ENCODE measurements at places on chromosomes 5 and 9.

DNA sequence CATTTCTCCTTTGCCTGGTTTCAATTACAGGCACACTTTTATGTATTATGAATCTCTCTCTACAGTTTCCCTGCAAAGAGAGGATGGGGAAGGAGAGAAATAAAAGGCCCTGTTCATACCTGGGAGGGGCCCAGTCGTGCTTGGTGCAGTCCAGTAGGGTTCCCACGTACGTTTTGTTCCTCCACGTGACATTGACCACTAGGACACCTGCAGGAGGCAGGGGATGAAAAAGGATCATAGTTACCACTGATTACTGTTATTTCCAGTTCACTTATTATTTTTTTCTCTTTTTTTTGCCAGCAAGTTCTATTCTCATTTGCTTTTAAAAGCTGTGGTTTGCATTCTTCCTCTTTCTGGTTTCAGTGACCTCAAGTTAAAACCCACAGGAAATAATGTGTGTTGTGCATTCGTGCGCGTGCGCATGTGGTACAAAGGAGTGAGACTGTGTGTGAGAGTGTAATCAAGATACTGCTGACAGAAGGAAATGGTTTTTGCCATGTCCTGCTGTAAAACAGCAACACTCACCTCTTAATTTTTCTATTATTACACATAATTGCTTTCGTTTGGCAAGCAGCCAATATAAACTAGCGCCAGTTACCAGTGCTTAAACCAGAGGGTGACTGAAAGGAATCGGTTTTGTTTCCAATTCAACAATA is 96.8 kb downstream of the ZNF608 start:
- peak; percentile 27 for DNase-seq

DNA sequence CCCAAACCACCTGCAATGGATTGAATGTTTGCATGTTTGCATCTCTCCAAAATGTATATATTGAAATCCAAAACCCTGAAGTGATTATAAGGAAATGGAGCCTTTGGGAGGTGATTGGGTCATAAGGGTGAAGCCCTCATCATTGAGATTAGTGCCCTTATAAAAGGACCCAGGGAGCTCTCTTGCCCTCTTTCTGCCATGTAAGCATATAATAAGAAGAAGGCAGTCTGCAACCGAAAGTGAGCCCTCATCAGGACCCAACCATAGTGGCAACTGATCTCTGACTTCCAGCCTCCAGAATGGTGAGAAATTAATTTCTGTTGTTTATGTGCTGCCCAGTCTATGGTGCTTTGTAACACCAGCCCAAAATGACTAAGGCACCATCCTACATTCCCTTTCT is 115.7 kb upstream of the EFNA5 start:
- DNase-seq, result no peak

DNA sequence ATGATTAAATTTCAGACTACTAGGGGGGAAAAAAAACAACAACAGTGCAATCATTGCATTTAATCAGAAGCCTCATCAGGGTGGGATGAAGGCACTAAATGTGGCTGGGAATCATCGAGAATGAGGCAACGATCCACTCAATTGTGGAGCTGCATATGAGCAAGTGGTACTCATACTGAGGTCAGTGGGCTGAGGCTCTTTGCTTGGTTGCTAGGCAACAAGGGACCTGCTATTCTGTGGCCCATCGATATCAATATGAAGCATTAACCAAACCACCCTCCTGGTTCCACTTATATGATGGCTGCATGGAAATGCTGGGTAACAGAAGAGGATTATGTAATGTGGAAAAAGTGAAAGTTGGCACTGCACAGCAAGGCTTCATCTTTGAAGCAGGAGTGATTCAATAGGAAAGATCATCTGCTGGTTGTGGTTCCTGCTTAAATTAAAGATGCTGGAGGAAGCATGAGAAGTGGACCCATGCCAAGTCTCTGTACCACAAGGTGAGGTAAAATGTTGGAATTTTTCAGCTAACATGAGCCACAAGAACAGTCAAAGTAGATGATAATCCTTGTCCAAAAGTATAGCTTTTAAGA is 159.8 kb upstream of the HMHB1 start:
- DNase-seq, result no peak

GRCh38 chr5:82817897-82818676 is 259.1 kb downstream of the TMEM167A start:
- DNase-seq, result no peak

GRCh38 chr9:122389799-122390481 is 19.1 kb downstream of the PTGS1 start:
- DNase-seq, result no peak

DNA sequence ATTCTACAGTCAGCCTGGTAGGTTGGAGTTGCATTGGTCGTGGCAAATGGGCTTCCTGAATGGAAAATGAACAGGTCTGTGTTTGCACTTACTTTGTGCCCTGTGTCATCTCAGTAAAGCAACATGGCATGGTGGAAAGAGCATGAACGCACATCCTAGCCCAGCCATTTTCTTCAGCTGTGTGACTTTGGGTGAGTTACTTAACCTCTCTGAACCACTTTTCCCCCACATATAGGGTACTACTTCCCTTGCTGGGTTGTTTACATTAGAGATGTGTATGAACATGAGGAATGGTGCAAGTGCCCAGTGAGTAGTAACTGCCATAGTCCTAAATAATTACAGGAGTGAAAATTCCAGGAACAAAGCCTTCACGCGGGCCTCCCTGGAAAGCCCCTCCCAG is 83.6 kb downstream of the MVB12B start:
- DNase-seq, result no peak

GRCh38 chr5:56561-57290 is 35.2 kb upstream of the PLEKHG4B start:
- no peak for DNase-seq

GRCh38 chr5:126234563-126235195 is 188.5 kb upstream of the GRAMD2B start:
- no peak for DNase-seq

- DNase-seq, result no peak
Observed at GRCh38 chr9:16499892-16500291, 370.6 kb downstream of the BNC2 start.

GRCh38 chr5:171706736-171707441 is 78.7 kb upstream of the SMIM23 start:
- no peak for DNase-seq

GRCh38 chr5:89967771-89968444 is 441.6 kb downstream of the CETN3 start:
- no peak for DNase-seq

DNA sequence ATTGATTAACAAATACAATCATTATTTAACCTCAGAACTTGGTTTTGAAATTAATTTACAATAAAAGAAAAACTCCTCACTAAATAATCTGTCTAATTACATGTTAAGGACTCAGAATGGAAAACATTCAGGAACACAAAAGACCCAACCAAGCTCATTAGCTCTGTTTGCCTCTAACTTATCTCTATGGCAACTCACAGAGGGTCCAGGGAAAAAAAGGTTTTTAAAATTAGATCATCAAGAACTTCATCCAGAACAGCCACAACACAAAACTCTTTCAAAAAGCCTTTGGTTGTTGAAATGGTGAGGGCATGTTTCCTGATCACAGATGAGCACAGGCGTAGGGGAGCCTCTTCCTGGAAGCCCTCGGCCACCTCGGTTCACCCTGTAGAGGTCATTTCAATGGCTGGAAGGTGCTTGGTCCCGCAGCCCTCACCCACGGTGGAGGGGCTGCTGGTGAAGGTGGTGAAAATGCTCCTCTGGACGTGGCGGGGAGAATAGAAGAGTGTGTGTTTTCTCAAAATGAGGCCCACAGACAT is 17.2 kb upstream of the TCF7 start:
- no peak for DNase-seq

GRCh38 chr5:2263763-2264162 is 381.0 kb upstream of the IRX4 start:
- no peak for DNase-seq

GRCh38 chr9:31486630-31487029 is 897.8 kb upstream of the ACO1 start:
- DNase-seq, result no peak

GRCh38 chr9:120362446-120362845 is 217.5 kb downstream of the CDK5RAP2 start:
- no peak for DNase-seq

DNA sequence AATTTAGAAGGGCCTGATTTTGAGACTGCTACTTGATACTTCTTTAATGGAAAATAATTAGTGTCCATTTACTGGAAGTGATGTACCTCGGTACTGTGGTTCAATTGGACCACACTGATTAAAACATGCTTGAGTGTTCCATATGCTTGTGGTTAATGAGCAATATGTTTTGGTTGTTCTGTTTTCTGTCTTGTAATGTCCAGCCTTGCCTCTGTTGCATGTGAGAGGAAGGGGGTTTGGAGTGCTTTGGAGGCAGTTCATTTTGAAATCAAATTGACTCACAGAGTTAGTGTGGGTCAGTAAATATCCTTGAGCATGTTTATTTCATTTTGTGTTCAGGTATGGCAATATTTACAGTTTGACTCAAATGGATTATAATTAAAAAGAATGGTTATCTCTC is 334.4 kb downstream of the ARHGEF28 start:
- DNase-seq, result no peak

DNA sequence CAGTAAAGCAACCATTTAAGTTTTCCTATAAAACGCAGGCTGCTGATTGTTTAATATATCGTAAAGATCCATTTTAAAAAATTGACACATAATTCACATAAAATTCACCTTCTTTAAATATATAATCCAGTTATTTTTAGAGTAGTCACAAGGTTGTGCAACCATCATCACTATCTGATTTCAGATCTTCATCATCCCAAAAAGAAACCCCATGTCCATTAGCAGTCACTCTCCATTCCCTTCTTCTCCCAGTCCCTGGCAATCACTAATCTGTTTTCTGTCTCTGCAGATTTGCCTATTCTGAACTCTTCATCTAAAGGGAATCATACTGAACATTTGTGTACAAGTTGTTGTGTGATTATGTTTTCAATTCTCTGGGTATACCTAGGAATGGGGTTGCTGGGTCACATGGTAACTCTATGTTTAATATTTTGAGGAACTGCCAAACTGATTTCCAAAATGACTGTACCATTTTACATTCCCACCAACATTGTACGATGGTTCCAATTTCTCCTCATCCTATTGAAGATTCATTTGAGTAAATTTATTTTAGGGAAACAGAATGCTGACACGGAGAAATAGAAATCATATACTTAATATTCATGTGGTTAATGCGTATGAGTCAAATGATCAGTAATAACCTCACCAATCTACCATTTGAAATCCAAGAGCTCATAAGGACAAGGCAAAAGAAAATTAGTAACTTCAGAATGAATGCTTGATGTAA is 57.8 kb upstream of the PLPP1 start:
- no peak for DNase-seq

DNA sequence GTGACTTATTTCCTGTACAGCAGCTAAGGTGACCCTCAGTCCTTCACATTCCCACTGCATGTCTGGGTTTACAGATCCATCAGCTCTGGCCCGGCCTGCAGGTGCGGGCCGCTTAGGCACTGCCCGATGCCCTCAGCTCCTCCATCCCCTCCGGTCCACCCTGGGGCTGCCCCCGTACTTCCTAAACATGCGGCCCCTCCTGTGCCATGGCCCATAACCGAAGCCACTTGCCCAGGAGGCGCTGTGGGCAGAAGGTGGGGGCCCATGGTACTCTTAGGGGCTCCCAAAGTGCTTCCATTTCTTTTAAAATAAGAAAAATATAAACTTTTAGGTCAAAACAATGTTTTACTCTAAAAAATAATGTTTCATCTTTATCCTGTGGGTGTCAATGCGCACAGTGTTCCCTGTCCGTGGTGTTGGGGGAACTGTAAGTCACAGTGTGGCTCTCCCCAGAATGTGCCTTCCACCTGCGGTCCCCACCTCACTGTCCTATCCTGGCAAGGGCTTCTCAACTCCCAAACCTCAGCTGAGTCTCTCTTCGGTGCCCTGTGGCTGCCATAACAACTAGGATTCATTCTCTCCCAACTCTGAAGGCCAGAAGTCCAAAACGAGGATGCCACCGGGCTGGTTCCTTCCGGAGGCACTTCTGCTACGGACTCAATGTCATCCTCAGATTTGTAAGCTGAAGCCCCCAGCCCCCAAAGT is 132.7 kb upstream of the LPCAT1 start:
- DNase-seq, result no peak

DNA sequence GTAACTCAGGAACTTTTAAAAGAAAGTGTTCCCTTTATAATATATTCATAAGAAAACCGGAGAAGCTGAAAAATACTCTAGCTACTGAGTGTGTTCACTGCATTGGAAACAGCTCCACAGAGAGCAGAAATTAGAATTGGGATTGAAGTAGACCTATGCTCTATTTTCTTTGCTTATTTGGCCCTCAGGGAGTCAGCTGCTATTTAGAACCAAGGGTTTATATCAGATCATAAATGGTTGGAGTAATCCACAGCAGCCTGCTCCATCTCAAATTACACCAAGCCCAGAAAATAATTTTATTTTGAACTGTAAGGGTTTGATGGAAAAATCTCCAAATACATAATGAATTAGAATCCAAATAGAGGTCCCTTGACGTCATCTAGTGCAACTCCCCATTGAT is 202.6 kb downstream of the ADAMTSL1 start:
- DNase-seq, result no peak

DNA sequence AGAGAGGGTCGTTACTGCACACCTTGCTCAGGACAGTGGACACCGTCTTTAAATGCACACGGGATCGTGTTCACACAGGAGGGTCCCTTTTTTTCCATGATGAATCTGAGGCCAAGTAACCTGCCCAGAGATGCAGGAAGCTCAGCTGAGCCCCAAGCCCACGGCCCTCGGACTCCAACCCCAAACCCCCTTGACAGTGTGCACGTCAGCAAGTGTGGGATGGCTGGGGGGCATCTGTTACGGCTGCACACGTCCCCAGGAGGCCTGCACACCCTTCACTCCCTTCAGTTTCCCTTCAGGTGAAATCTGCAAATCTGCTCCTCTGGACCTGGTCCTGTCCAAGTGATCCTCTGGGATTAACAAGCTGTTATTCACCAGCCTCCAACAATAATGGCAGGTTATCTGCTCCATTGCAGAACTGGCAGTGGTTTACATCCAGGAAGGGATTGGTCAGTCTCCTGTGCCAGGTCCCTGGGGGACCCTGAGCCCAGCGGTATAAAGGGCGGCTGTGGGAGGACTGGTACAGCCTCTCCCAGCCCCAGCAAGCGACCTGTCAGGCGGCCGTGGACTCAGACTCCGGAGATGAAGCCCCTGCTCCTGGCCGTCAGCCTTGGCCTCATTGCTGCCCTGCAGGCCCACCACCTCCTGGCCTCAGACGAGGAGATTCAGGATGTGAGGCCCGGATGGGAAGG is at the start of gene LCN1:
Gene LCN1 (plus strand): TSS at position 525 of the 692 bp plus-strand sequence. CDS start 58 bp downstream, at position 583.
- no peak for DNase-seq

GRCh38 chr5:152499814-152500535 is 94.9 kb upstream of the NMUR2 start:
- DNase-seq, result no peak
